ENCODE measurements at places on chromosomes 5 and 9. TPM values are rescaled to one million over a fixed set of nuclear protein-coding genes. Genes with fewer than 3 reads are reported as not detected.

EGFLAM gene
- total RNA-seq = 4.2 TPM

STPG3 gene
- total RNA-seq = not detected

ZNF879 gene
- 10.8 TPM for total RNA-seq

GABRA1 gene
- 19.4 TPM for total RNA-seq

SLC28A3 gene
- not detected for total RNA-seq

NEURL1B gene
- total RNA-seq = 18.2 TPM

ATP10B gene
- total RNA-seq = 3.9 TPM

TAS2R1 gene
- total RNA-seq = not detected
